ENCODE measurements at places on chromosomes 7 and 10.
A peak's percentile ranks its signal among the peaks of the same experiment; 100 is the strongest.

DNA sequence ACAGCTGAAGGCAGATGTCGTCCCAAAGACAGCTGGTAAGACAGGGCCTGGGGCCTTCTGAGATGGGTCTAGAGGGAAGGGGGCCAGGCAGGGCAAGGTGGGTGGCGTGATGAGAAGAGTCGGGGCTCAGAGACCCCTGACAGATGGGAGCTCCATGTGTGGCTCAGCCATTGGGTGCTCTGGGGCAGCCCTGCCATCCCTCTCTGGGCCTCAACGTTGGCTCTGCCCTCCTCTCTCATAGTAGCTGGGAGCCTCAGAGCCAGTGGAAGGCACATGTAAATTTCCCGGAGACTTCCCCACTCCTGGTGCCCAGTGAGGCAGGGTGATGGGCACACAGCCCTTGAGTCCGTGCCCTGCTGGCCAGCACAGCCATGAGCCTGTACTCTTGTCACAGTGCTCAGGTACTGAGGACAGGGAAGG, 1.8 kb downstream of the PPIF start:
- no peak for DNase-seq

DNA sequence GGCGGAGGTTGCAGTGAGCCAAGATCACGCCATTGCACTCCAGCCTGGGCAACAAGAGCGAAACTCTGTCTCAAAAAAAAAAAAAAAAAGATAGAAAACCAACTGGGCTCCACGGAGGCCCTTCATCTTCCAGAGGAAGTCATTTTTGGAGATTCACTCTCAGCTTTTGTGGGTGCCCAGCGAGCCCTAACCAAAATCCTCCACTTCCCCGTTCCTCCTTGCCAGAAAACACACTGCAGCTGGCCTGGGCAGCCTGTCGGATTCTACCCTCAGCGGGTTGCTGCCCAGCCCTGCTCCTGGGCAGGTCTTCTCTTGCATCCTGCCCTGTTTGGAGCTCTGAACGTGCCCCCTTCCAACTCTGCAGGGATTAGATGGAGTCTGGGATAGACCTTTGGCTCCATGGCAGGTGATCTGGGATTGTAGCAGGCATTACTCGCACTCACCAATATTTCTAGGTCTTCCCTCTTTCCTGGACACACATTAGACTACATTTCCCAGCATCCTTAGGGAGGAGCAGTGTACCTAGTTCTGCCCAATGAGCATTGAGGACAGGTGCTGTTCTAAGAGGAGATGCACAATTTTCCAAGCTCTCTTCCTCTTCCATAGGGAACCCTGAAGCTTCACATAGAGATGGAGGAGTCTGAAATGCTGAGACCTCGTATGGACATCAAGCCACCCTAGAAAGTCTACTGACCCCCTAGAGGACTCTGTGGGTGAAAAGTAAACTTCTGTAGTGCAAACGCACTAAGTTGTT, 4.6 kb downstream of the GRID2IP start:
- DNase-seq = no peak

DNA sequence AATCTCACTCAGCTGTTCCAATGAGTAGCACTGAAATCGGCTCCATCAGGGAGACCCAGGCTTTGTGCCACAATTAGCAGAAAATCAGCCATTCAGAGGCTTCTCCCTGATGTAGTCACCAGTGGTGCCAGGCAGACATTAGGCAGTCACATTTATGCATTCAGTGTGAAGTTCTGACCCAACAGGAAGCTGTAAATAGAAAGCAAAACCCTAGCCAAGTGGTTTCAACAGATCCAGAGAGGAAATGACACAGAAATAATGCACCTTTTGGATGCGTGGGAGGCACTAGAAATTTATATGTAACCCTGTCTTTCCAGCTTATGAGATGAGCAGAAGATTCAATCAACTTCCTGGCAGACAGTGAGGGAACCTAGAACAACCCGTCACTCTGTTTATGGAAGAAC, 186.4 kb downstream of the PDE1C start:
- DNase-seq = no peak

DNA sequence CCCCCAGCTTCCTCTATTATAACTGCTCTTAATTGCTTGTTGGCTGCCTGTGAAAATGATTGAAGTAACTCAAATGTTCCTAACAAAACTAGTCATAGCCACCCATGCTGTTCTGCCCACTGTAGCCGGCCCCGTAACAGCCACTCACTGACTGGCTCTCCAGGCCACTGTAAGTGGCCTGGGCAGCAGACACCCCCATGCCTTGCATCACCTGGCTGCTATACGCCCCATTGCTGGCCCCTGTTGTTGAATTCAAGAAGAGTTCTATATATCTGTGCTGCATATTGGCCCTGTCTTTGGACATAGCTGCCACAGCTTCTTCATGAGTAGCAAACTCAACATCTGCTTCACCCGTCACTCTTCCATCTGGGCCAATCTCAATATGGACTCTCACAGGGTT, 15.1 kb downstream of the FXYD4 start:
- peak; percentile 26 for DNase-seq

GRCh38 chr7:103141753-103142404, 7.0 kb downstream of the NAPEPLD start:
- no peak for DNase-seq

GRCh38 chr7:48193421-48193820, 22.2 kb downstream of the ABCA13 start:
- DNase-seq = no peak

DNA sequence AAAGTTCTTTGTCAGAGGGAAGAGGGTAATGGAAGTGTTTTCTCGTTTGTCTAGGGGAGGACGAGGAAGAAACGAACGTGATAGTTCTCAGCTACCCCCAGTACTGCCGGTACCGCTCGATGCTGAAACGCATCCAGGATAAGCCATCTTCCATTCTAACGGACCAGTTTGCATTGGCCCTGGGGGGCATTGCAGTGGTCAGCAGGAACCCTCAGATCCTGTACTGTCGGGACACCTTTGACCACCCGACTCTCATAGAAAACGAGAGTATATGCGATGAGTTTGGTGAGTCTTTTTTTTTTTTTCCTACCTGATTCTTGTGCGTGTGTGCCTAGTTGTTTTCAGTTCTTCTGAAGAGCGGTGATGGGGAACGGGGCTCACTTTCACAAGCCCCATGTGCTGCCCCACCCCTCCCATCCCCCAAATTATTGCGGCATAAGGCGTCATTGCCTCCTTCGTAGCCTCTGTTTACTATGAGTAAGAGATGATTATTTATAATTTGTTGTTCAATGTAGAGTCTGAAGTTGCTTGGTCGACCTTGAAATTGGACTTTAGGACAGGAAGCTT, 98.6 kb downstream of the ARID5B start:
- DNase-seq = no peak

DNA sequence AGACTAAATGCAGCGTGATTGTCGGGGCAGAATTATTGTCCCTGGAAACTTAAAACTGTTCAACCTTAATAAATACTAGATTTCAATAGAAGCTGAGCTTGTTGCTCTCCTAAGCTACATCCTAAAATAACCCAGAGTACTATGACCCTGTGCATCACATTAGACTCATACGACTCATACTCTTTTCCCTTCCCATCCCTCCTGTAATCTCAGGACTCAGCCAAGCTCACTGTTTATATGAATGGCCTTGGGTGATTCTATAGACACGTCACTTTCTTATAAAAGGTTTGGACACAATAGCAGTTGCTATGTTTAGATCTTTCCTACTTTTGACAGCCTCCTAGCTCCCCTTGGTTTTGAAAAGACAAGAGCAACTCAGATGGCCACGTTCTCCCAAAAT, 17.2 kb downstream of the TCF7L2 start:
- DNase-seq = no peak

DNA sequence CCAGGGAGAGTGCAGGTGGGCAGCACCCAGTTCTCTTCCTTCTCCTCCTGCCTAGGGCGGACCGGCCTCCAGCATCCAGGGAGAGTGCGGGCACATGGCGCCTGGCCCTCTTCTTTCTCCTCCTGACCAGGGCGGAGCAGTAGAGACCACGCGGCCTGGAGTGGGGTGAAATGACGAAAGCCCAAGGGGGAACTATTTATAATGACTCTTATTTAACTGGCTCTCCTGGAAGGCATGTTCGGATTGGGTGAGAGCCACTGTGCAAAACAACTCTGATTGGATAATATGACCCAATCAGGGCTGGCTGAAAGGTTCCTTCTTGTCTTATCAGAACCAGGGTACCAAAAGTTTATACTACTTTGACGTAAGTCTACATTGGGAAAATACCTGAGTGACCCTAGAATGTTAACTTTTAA, 63.1 kb downstream of the ZNF37A start:
- no peak for DNase-seq

DNA sequence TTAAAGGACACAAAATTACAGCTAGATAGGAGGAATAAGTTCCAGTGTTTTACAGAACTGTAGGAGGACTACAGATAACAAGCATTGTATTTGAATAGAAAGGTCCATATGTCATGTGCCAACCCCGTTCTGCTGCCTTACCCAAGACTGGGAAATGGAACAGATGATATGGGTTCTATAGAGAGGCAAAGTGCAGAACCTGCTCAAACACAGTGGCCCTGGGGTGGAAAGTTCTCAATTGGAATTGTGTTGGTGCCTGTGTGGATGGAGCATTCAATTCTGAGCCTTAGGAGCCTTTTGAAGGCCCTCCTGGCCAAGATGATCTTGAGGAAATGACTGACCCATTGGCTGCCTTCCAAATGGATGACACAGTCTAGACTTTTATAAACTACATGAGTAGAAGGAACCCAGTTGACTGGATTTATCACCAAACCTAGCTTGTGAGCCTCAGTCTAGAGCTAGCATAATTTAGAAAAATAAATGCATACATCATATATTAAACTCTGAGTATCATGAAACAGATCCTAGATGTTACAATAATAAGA, 4.1 kb upstream of the PRSS1 start:
- no peak for DNase-seq

GRCh38 chr7:129529643-129530042, 27.3 kb downstream of the SMKR1 start:
- DNase-seq = no peak

DNA sequence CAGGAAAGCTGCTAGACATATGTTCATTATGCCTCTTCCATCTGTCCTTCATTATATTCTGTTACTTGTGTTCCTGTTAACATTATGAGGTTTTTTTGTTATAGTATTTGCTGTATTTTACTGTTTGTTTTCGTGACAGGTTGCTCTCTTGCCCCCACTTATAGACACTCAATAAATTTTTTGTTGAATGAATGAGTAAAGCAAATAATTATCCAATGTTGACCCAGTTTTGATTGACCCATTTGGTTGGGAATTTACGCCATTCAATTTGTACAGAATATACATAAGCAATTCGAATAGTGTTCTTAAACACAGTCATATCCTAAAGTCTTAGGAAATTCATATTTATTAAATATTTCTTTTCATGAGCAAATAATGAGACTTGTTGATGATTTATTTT, 11.8 kb downstream of the CCSER2 start:
- no peak for DNase-seq

GRCh38 chr7:85196696-85197095, 9.8 kb upstream of the SEMA3D start:
- DNase-seq = no peak

- no peak for DNase-seq
Observed at GRCh38 chr7:157516311-157516710, 179.5 kb downstream of the DNAJB6 start.

- DNase-seq = peak; percentile 41
Observed at GRCh38 chr7:123682690-123683089, 27.0 kb downstream of the LMOD2 start.

- no peak for DNase-seq
Observed at GRCh38 chr7:114530057-114530611, 115.5 kb downstream of the FOXP2 start.

- no peak for DNase-seq
Observed at GRCh38 chr7:36942955-36943354, 218.7 kb upstream of the AOAH start.

GRCh38 chr7:114939484-114940097, 17.7 kb downstream of the MDFIC start:
- DNase-seq = no peak

DNA sequence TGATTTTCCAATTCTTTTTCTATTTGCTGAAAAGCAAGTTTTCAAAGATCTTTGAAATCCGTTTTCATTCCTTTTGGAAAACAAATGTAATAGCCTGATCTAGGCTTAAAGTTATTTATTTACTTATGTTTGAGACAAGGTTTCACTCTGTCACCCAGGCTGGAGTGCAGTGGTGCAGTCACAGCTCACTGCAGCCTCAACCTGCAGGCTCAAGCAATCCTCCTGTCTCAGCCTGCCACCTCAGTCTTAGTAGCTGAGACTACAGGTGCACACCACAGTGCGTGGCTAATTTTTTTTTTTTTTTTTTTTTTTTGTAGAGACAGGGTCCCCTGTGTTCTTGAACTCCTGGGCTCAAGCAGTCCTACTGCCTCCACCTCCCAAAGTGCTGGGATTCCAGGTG, 4.6 kb downstream of the ST7 start:
- DNase-seq = no peak

DNA sequence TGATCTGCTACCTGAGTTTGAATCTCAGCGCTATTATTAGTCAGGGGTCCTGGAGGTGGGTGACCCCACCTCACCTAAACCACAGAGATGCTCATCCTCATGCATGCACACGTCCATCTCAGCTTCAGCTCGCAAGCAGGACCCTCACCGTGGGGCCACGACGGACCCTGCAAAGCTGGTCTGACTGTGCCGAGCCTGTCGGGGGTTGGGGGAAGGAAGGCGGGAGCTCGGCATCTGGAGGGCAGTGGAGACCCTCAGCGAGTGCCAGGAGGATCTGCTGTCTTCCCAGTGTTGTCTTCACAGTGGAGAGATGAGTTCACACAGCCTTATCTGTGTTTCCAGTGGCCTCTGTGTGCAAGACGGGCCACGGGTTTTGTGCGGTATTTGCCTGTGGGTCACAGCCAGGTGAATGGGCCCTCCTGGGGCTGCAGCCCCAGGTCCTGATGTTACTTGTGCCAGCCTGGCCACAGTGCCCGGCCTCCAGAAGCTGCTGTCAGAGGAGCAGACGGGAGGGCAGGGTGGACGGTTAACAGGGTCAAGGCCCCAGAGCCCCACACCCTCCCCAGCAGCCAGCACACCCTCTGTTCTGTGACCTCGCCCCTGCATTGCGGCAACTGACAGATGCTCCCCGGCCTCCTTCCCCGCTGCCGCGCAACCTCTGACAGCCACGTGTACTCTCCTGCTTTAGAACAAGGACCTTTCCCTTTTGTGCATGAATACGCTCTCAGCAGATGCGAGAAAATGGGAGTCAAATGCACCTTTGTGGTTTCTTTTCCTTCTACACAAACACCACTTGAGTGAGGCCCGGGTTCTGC, 528.8 kb downstream of the DNAJB6 start:
- no peak for DNase-seq

- no peak for DNase-seq
Observed at GRCh38 chr7:129781928-129782817, 170.6 kb downstream of the UBE2H start.

DNA sequence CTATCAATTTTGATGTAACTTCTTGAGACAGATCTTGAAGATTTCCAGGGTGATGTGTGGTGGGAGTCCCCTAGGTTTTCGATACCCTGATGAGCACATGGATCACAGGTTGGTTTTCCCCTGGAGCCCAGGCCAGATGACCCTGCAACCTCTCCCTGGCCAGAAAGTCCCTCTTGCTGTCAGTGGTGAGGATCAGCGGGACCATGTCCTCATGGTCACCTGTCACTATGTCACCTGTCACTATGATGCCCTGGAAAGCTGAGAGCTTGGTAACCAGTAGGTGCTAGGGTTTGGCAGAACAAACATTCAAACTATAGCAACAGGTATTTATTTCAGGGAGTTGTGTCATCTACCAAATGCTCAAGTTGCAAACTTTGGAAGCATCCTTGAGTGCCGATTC, 197.9 kb downstream of the ARHGAP12 start:
- DNase-seq = no peak
